CD8-positive, alpha-beta memory T cell (primary cell): ENCODE measurements at places on chromosomes 16 and 17.
A peak's percentile ranks its signal among the peaks of the same experiment; 100 is the strongest.

DNA sequence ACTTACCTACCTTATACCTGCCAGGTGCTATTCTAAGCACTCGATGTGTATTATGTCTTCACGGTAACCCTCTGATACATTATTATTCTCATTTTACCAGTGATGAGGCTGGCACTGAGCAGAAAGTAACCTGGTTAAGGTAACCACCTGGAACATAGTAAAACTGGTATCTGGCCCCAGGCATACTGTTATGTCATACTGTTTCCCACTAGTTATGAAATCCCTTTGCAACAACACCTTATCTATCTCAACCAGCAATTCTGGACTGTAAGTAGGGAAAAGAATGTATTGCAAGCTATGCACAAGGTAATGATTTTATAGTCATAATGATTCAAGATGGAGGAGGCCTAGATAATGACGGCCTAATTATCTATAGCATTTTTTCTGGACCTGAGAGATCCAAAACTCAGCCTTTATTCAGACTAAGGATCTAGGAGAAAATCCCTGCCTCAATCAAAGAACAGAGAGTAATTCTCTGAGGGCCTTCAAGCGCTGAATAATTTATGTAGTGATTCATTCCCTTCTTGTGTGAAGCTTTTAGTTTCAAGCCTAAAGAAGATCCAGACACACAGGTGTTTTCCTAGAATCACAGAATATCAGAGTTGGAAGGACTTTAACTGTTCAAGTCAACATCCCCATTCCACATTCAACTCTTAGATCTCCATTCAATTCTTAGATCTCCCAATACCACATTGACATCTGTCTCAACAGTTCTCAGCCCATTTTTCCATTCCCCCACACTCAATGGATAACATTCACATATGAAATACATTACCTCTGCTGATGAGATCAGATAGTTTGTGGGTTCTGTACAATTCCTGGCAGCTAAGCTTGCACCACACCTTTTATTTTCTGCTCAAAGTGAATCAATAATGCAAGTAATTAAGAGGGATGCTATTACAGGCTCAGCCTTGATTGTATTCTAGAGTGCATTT is 14.9 kb upstream of the MMD start:
- H3K4me3 ChIP-seq: no peak overlapping the region
- no peaks in the 10 kb centered on the region for H3K4me1 ChIP-seq
- no peaks in the 10 kb centered on the region for H3K27me3 ChIP-seq
- H3K27ac ChIP-seq: no peak overlapping the region

DNA sequence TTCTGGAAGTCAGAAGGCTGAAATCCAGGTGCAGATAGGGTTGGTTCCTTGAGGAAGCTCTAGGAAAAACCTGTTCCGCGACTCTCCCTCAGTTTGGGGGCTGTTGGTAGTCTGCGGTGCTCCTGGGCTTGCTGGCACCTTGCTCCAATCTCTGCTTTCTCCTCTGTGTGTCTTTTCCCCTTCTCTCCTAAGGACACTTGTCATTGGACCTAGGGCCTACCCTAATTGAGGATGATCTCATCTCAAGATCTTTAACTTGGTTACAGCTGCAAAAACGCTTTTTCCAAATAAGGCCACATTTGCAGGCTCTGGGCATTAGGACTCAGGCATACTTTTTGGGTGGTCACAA is 12.9 kb upstream of the CACNG4 start:
- H3K27ac ChIP-seq: no peak overlapping the region
- no peak for DNase-seq
- no peaks in the 10 kb centered on the region for H3K27me3 ChIP-seq
- H3K4me3 ChIP-seq: no peak overlapping the region

DNA sequence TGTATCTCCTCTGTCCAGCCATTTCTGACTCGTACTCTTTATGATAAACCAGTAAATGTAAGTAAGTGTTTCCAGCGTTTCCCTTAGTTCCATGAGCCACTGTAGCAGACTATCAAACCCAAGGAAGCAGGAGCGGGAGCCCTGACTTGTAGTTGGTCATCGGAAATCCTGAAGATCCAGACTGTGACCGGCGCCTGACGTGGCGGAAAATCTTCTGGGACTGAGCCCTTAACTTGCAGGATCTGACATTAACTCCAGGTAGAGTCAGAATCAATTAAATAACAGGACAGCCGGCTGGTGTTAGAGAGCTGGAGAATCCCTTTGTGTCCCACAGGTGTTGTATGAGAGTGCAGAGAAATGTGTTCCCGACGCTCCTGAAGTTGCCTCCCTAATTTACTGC is 4.0 kb downstream of the GLOD4 start:
- no peak overlapping the region for H3K4me3 ChIP-seq
- no peak for DNase-seq
- H3K27me3 ChIP-seq: no peaks in the 10 kb centered on the region
- H3K4me1 ChIP-seq: peaks cover 14% of the 10 kb centered on the region
- H3K27ac ChIP-seq: no peak overlapping the region

DNA sequence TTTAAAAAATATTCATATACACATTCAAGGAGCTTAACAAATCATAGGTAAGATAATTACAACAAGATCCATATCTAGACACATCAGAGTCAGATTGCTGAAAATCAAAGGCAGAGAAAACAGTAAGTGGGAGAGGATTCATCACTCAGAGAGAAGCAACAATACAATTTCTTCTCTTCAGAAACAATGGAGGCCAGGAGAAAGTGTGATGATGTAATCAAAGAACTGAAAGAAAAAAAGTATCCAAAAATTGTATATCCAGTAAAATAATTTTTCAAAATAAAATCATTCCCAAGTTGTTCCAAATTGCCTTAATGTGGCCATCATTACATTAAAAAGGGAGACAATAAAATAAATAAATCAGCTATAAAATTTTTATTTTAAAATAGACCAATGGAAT is 17.7 kb upstream of the ABCA6 start:
- no peak for DNase-seq
- H3K4me3 ChIP-seq: no peak overlapping the region
- no peaks in the 10 kb centered on the region for H3K4me1 ChIP-seq
- H3K27me3 ChIP-seq: no peaks in the 10 kb centered on the region

GRCh38 chr17:29582772-29583171 is 6.7 kb downstream of the GIT1 start:
- no peak overlapping the region for H3K27ac ChIP-seq
- H3K27me3 ChIP-seq: no peaks in the 10 kb centered on the region
- H3K4me3 ChIP-seq: no peak overlapping the region
- H3K36me3 ChIP-seq: peaks cover 3% of the 10 kb centered on the region
- peaks cover 42% of the 10 kb centered on the region for H3K4me1 ChIP-seq
- DNase-seq: no peak

DNA sequence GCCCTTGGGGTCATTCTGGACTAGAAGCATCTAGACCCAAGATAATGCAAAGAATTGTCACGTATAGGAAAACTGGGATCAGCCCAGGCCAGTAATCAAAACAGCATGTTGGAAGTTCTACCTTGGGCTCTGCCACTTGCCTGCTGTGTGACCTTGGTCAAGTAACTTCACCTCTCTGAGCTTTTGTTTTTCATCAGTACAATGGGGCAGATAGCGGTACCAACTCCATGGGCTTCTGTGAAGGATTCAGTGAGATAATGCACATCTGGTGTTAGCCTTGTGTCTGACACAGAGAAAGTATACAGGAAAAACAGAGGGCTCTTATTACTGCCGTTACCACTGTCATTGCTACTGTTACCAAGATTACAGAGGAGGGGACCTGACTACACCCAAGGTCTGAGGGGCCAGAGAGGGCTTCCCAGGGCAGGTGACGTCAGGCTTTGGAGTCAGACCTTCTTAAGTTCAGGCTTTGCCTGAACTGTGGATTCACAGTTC is 24.6 kb downstream of the CMIP start:
- H3K4me3 ChIP-seq: peak overlapping the region; percentile 30
- H3K36me3 ChIP-seq: no peaks in the 10 kb centered on the region
- DNase-seq: no peak
- peaks cover 84% of the 10 kb centered on the region for H3K4me1 ChIP-seq

DNA sequence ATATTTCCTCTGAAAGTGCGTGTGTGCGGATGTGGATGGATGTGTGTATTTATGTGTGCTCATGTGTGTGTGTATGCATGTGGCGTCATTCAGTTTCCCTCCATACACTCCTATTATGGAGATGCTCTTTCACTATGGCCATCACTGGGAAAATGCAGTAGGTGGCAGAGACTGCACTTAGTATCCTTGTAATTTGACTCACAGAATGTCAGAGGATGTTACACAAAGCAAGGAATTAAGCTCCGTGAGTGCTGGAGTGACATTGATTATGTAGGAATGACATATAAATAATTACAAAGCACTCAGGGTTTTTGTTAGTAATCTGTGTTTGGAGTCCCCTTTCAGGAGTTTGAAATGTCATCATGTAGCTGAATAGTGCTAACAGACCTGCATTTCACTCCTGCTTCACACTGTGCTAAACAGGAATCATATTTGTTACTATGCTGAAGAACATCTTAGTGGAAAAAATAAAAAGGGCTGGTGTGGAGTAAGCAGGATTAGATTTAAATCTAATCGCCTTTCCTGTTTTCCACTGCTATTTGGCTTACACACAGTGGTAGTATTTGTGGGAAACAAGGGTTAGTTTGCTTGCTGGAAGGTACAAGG is 59.6 kb downstream of the HS3ST4 start:
- H3K4me1 ChIP-seq: no peaks in the 10 kb centered on the region
- H3K27ac ChIP-seq: no peak overlapping the region
- H3K27me3 ChIP-seq: no peaks in the 10 kb centered on the region
- H3K4me3 ChIP-seq: no peak overlapping the region
- H3K36me3 ChIP-seq: no peaks in the 10 kb centered on the region
